ENCODE measurements at places on chromosomes 11 and 22.

DNA sequence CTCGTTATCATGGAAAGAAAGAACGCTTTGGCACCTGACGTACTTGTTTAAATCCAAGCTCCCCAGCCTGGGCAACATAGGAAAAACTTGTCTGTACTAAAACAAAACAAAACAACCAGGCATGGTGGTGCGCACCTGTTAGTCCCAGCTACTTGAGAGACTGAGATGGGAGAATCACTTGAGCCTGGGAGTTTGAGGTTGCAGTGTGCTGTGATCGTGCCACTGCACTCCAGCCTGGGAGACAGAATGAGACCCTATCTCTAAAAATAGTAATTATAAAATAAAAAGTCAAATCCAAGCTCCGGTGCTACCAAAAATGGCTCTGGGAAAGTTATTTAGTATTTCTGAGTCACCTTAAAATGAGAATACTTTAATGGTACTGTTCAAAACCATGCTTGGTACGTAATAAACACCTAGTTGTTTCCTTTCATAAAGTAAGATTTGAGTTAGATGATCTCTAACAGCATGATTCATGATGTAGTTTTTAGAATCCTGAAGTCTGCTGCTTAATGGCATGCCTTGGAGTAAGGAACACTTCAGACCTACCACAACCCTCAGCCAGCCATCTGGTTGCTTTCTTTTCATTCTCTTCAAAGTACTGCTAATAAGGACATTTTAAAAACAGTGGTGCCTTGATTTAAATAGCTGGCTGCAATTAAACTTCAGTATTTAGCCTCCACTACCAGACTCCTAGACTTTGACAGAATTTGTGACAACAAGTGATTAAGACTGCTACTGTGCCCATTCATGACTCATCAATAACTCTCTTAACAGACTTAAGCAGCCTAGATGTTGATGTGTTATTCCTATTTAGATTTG is 8.4 kb downstream of the PPME1 start:
- no peak for DNase-seq

- DNase-seq, result no peak
Measured at GRCh38 chr11:121340032-121340580, 47.5 kb downstream of the SC5D start.

- no peak for DNase-seq
Measured at GRCh38 chr11:16806791-16807190, 68.3 kb downstream of the C11orf58 start.

GRCh38 chr11:2460540-2461252 is 15.9 kb downstream of the KCNQ1 start:
- DNase-seq, result no peak

- DNase-seq, result no peak
Measured at GRCh38 chr22:22968366-22968765, 80.8 kb downstream of the IGLL5 start.
